IMR-90 (cell line): ENCODE measurements at places on chromosomes 6 and 20. TPM values are rescaled to one million over a fixed set of nuclear protein-coding genes. Genes with fewer than 3 reads are reported as not detected.

GRCh38 chr20:54626126-54626525 is 150.7 kb downstream of the DOK5 start:
- DNase-seq, result no peak

DNA sequence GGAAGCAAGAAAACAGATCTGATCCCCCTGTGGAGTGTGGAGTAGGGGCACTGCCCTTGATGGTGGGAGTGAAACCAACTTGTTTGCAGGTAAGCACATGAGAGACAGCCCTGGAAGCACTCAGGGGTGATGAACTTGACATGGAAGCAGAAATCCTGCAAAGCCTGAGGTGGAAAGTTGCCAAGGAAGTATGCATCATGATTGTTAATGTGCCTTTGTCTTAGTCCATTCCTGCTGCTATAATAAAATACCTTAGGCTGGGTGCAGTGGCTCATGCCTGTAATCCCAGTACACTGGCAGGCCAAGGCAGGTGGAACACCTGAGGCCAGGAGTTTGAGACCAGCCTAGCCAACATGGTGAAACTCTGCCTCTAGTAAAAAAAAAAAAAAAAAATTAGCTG is 40.2 kb upstream of the IFNGR1 start:
- peak; percentile 3 for DNase-seq

- DNase-seq, result no peak
These were observed 25.8 kb downstream of the MAP7 start for GRCh38 chr6:136524339-136524935.

DNA sequence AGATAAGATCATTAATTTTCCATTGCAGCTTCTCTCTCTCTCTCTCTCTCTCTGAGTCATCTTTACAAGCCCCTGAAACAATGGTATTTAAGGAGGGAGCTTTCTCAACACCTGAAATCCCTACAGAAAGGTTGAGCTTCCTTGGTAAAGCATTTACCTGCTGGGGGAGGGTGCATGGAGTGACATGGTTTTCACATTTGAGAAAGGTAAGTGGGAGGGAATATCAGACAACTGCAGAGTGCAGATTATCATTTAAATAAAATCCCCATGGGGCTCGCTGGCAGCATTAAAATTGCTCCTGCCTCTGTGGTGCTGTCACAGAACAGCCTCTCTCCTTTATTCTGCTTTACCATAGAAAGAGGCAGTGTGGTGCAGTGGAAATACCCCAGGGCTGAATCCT is 10.3 kb upstream of the PDYN start:
- no peak for DNase-seq

GRCh38 chr6:96302991-96303390 is 218.6 kb upstream of the UFL1 start:
- DNase-seq, result no peak

DNA sequence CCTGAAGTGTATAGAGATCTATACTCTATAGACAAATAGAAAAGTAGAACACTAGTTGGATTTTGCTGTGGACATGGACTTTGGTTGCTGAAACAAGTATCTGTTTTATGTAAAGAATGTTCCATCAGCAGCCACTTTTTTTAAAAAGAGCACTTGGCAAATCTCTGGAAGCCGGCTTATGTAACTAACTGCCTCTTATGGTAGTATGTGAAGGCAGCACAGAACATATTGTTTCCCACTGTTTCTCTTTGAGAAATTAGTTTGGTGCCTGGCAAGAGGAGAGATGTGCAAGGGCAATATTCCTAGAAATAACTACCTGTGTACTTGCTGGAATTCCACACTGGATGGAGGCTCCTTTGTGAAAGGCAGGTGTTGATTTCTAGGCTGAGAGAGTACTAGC is 242.3 kb upstream of the PREP start:
- no peak for DNase-seq

DNA sequence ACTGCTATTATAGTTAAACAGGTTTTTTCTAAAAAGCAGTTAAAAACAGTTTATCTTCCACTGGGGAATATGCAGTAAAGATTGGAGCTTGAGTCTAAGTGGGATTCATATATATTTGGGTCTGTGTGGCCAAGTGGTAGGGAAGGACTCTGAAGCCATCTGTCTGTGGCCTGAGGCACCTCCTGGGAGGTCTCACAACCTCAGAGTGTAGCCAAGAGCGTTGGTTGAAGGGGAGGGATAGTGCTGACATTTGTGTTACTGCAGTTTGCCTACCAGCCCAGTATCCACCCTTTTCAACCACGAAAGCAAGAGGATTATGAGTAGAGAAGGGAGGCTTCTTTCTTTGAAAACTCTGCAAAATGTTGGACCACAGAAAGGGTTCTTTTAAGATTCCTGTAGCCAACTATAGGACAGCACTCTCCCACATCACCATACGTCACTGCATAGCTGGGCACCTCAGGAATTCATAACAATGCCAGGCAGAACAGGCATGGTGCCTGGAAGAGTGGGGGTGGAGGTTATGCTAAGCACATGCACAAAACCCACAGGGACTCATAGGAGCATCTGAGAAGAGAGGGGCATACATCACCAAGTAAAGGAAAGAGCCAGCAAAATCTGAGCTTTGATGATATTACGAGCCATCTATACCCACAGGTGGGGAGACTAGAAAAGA is 90.5 kb upstream of the HEY2 start:
- no peak for DNase-seq

DNA sequence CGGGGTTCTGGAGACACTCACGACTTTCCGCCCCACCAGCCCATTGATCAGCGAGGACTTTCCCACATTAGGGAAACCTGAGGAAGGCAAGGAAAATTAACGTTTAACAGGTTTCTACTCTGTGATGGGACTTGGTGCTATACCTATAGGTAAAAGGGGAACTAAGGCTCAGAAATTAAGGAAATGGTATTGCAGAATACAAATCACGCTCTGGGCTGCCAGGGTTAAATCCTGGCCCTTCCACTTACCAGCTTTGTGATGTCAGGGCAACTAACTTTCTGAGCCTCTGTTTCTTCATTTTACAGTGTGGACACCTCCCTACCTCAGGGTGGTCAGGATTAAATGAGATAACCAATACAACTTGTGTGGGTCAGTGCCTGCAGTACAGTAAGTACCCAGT is 8.8 kb downstream of the GNL1 start:
- no peak for DNase-seq

Gene GNAS-AS1
- 0.60 and 0.90 TPM in 2 replicates for polyA plus RNA-seq

Gene EBF4
- polyA plus RNA-seq, result 1.0 and 1.1 TPM in 2 replicates

- no peak for DNase-seq
These were observed 54.3 kb downstream of the ADGRF5 start for GRCh38 chr6:46867411-46867810.

GRCh38 chr6:47646689-47647088 is 51.7 kb upstream of the ADGRF4 start:
- DNase-seq, result no peak

DNA sequence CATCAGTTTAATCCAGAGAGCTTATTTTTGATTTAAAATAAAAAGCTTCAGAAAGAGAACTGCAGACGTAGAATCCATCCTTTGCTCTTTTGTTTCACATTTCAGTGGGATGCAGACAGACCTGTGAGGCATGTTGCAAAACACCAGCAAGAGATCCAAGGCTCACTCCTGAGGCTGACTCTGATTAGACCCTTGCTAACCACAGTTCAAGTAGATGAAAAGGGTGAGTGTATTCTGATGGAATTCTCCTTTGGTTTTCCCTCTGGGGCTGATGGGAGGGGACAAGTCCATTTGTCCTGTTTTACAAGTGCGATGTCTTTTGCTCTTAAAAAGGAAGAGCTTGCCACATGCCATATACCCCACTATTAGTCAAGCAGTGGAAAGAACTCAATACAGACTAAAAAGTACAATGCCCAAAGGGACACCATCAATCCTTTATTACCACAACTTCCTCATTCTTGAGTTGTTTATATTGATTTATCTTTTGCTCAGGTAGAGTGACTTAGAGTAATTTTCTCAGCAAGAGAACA is 772.7 kb downstream of the MAFB start:
- no peak for DNase-seq

DNA sequence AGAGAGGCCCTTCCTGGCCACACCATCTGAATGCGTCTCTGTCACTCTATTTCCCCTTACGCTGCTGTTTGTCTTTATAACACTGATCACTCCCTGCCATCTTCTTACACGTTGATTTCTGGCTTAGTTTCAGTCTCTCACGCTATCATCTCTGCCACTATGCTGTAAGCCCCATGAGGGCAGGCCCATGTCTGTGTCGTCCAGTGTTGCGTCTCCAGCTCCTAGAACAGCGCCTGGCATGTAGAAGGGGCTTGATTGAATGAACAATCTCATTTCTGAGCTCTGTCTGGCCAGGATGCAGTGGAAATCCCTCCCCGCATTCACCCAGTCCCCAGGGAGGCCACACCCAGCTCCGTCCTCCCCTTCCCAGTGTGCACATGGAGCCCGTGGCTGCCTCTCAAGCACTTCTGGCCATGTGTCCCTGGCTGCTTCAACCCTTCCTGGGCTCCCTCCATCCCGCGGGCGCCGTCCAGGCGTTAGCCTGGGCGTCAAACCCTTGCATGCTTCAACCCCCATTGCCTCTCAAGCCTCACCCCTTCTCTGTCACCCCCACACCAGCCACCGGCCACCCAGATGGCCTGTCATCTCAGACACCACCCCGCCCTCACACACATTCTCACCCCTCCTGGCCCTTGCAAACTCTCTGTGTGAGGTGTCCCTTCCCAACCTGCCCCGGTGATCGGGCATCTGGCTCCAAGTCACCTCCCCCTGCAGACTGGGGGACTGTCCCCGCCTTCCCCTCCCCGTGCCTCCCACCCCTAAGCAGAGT is 71.1 kb downstream of the SRC start:
- no peak for DNase-seq

Gene ECT2L
- not detected in 2 replicates for polyA plus RNA-seq

DNA sequence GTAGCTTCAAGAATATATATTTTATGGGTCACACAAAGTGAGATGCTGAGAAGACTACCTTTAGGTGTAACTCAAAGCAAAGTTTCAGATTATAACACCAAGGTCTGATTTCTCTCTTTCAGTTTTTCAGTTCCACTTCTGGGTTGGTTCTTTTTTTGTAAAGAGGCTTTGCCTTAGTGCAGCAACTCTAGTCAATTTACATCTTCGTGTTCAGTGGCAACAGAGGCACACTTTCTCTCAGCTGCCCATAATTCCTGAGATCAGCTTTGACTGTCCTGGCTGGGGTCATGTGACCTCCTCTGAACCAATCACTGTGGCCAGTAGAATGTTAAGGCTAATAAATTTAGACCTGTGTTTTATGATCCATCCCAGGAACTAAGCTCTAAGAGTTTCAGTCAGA is 120.2 kb downstream of the TINAG start:
- no peak for DNase-seq

GRCh38 chr20:62571669-62572344 is 70.5 kb upstream of the SLCO4A1 start:
- no peak for DNase-seq

DNA sequence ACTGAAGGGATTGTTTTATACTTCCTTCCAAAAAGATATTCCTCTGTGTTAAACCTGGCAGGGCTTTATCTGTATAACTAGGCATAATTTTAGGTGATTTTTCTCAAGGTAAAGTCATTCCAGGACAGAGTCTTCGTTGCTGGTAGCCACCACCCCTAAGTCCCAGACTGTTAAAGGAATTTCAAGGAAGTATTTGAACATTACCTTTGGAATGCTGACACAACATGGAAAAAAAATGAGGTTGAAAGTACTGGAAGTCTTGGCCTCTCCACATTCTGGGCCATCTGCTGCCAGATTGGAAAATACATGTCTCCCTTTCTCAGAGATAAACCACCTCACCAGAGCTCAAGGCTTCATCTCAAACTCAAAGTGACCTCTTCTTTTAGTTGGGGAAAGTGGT is 27.0 kb upstream of the ETV7 start:
- peak; percentile 8 for DNase-seq

Gene DLK2
- polyA plus RNA-seq, result 2.8 and 3.0 TPM in 2 replicates

DNA sequence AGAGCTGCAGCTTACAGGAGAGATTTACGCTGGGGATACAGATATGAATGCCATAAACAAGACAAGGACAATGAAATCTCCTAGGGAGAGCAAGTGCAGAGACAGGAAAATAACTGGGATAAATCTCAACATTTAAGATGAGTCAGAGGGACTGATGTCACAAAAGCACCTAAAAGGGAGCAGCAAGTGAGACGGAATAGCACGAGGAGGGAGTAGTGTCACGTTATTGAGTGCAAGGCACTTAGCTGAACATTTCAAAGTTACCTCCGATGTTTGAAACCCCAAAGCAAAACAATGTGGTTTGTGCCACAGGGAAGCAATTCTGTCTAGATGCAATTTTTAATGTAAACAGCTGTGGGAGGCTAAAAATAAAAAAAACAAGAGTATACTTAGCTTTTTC is 1131.7 kb upstream of the EYS start:
- DNase-seq, result no peak

DNA sequence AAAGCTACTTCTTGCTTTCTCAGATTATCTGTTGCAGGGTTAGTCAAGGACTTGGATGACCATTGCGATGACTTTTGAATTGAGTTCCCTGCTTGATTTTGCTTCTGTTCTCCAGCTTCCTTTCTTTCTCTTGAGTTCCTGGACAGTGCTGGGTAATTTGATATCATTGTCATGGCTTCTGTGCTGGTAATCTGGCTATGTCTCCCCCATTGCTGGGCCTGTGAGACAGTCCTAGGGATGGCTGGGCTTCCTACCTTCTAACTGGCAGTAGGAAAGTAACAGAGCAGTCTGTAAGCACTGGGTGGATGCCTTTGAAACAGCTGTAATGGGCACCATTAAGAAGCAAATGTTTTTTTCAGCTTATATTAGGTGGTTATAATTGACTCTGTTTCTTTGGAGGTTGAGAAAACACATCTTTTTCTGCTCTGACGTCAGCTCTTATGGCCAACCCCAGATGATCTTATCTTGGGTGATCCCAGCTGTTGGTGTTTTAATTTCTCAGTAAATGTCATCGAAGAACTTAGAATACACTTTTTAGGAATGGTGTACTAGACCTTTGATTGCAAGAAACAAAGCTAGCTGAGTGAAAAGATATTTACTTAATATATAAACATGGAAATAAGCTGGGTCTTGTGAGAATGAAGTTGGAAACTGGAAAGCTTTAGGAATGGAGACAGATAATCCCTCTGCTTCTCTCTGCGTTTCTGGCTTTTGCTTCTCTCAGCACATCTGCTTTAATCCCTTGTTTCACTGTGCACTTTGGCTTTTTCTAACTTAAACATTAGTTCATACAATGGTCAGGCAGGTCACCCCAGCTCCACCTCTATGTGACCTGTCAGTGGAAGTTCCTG is 195.0 kb upstream of the MAN1A1 start:
- DNase-seq, result peak; percentile 44

Gene COL11A2
- 0.38 and 0.52 TPM in 2 replicates for polyA plus RNA-seq

DNA sequence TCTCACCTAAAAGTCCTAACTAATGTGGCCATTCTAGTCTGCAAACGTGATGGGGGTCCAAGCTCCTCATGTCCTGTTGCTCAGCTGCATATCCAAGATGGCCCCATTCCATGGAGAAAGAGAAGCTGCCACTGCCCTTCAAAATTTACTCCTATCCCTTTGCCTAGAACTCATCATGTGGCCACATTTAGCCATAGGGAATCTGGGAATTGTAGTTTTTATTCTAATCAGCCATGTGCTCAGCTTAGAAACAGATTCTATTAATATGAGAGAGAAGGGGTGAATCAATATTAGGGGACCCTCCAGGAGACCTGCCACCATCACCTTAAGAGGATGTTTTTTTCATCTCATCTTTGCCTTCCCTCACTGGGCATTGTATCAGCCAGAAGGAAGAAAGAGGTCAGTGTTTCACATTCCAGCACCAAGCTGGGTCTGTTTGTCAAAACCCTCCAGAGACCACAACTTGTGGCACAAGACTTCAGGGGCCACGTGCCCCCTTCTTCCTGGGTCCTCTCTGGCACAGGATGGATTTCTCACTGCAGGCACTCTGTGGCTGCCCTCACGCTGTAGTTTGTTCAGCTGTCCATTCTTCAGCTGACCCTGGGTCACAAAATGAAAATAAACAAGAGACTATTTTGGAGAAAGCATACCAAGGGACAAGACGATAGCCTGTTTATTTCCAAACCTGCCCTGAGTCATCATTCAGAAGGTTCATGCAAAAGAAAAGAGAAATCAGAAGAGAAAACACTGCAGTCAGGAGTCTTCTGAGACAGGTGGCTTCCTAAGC is 172.0 kb downstream of the EYA2 start:
- peak; percentile 91 for DNase-seq
